Activated CD8-positive, alpha-beta T cell treated with anti-CD3 and anti-CD28 coated beads, Interleukin-2, amount 10 ng/mL, durations not matched to agents 7 days and 5 days (primary cell): ENCODE measurements at places on chromosomes 7 and 10. TPM values are rescaled to one million over a fixed set of nuclear protein-coding genes. Genes with fewer than 3 reads are reported as not detected.

Gene ASB10
- not detected for total RNA-seq

- no peak for DNase-seq
- peaks cover 9% of the 10 kb centered on the region for H3K4me1 ChIP-seq
Measured at GRCh38 chr7:73885975-73886798, 25.2 kb downstream of the TMEM270 start.

- H3K4me3 ChIP-seq = no peak overlapping the region
- peaks cover 76% of the 10 kb centered on the region for H3K27me3 ChIP-seq
- no peak for DNase-seq
- no peak overlapping the region for H3K27ac ChIP-seq
- H3K36me3 ChIP-seq = no peaks in the 10 kb centered on the region
Measured at GRCh38 chr10:110162741-110163145, 44.7 kb upstream of the MXI1 start.

Gene CRTAC1
- not detected for total RNA-seq

GRCh38 chr7:77359599-77359998 is 56.5 kb downstream of the GSAP start:
- H3K27ac ChIP-seq = no peak overlapping the region
- DNase-seq = no peak
- no peak overlapping the region for H3K4me3 ChIP-seq
- no peaks in the 10 kb centered on the region for H3K36me3 ChIP-seq
- H3K4me1 ChIP-seq = peaks cover 19% of the 10 kb centered on the region

- H3K36me3 ChIP-seq = no peaks in the 10 kb centered on the region
- peaks cover 36% of the 10 kb centered on the region for H3K27me3 ChIP-seq
- no peaks in the 10 kb centered on the region for H3K4me1 ChIP-seq
- DNase-seq = no peak
Measured at GRCh38 chr10:100858747-100859483, 53.8 kb upstream of the SLF2 start.
